ENCODE measurements at places on chromosomes 2 and 18.

DNA sequence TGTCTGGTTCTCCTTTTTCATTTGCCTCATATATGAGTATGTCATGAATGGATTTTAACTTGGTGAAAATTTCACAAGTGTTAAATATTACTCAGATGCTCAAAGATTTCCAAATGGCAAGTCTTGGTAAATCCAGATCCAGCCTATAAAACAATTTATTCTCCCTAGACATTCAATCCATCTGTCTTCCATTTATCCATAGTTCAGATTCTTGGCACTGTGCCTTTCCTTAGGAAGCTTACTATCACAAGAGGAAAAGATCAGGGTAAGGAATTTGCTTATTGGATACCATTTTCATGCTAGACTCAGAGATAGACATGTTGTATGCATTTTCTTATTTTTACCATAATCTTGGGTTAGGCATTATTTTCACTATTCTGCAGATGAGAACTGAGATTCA lies 72.5 kb upstream of the LRRTM1 start:
- DNase-seq: no peak

- no peak for DNase-seq
These were observed 25.6 kb upstream of the ZNF407 start for GRCh38 chr18:74571895-74572680.

DNA sequence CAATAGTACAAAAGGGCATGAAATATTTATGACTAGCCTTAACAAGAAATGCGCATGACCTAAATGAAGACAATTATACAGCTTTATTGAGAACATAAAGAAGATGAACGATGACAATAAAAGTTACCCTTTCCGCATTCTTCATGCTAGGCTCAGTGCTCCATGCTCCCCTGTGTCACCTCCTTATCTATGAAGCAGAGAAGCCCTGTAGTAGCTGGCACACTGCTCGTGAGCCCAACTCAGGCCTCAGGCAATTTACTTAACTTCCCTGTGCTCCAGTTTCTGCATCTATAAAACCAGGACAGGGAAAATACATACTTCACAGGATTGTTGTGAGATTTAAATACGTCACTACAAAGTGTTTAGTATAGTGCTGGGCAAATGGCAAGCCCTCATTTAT lies 34.5 kb upstream of the NABP1 start:
- no peak for DNase-seq

GRCh38 chr2:16262526-16263178 lies 322.3 kb downstream of the MYCN start:
- DNase-seq: no peak

All from sciatic nerve (tissue), 2 donors.